Femur (tissue), 1 donor: ENCODE measurements at places on chromosomes 6 and 20.

DNA sequence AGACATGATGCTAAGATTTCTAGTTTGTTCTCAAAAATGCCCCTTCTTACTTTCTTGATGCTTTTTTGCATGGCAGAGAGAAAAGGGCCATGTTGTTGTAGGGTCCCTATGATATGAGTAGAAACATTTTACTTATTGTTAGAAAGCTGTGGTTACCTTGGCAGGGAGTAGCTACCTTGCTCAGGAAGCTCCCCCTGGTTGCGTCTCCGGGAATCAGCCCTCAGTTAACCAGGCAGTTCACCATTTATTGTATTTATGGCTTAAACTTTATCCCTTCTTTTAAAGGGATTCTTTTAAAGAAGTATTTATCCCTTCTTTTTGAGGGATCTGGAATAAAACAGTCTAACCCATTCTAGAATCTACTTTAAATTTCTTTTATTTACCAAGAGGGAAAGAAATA lies 113.9 kb upstream of the PROKR2 start:
- no peak for DNase-seq

DNA sequence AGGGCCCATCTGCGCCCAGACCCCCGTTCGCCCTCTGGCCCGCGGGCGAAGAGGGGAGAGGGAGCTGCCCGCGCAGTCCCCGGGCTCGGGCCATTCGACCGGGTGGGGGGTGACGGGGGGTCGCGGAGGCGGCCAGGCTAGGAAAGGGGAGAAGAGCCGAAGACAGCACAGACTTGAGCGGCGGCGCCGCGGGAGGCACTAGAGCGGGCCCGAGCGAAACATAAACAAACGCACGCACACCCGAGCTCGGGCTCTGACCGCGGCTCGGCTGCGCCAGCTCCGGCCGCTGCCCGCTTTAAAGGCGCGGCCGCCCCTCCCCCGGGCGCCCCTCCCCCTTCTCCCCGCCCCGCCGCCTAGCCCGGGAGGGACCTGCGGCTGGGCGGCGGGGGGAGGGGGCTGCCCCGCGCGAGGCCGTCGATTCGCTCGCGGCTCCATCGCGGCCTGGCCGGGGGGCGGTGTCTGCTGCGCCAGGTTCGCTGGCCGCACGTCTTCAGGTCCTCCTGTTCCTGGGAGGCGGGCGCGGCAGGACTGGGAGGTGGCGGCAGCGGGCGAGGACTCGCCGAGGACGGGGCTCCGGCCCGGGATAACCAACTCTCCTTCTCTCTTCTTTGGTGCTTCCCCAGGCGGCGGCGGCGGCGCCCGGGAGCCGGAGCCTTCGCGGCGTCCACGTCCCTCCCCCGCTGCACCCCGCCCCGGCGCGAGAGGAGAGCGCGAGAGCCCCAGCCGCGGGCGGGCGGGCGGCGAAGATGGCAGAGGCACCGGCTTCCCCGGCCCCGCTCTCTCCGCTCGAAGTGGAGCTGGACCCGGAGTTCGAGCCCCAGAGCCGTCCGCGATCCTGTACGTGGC lies at the start of gene FOXO3:
Gene FOXO3, plus strand, starts transcription at position 455 of the 846 bp plus-strand sequence. Its CDS starts 292 bp downstream, at position 747.
- DNase-seq: peak; percentile 93

- peak; percentile 80 for DNase-seq
Observed at GRCh38 chr20:38109591-38110524, 55.2 kb downstream of the TGM2 start.

GRCh38 chr20:2698186-2698817 lies 5.7 kb downstream of the EBF4 start:
- DNase-seq: no peak

GRCh38 chr20:12201289-12201991 lies 283.7 kb downstream of the BTBD3 start:
- DNase-seq: peak; percentile 22
